Non-pigmented ciliary epithelial cell (primary cell): ENCODE measurements at places on chromosomes 11 and 22.

DNA sequence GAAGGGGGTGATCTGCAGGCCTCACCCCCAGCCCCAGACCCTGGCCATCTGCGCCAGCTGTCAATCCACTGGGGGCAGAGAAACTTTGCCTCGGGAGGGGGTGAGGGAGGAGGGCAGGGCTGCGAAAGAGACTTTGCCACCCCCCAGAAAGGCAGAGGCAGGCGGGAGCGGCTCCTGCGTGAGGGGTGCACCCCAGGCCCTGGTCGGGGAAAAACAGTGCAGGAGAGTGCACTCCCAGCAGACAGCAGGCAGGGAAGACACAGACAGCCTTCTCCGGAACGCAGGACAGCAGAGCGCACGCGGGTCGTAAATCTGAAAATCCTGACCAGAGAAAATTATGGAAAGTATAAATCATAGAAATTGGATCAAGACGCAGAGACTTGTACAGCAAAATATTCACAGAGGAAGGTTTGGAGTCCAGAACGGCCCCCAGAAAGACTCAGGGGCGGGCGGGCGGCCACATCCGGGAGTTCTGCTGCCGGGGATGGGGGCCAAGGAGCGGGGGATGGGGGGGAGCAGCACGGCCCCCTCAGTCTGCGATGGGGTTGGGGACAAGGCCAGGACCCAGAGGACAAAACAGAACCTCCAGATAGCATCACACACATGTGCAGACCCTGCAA, 8.0 kb upstream of the MRPL23 start:
- no peak for DNase-seq

DNA sequence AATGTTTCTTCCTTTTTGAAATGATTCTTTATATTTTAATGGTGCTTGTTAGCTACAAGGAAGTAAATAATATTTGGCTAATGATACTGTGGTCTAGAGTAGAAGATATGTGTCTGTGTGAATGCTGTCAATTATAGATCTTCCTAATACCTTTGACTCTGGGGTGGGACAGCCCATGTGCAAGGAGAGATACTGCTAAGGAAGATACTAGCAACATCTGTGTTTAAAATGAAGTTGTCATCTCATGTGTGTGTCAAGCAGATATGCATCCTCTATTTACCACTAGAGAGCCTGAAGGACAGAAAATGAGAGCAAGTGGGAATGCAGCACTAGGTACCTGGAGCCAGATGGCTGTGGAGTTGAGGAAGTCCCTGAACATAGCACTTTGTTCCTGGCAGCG, 34.1 kb downstream of the PPME1 start:
- DNase-seq = no peak

DNA sequence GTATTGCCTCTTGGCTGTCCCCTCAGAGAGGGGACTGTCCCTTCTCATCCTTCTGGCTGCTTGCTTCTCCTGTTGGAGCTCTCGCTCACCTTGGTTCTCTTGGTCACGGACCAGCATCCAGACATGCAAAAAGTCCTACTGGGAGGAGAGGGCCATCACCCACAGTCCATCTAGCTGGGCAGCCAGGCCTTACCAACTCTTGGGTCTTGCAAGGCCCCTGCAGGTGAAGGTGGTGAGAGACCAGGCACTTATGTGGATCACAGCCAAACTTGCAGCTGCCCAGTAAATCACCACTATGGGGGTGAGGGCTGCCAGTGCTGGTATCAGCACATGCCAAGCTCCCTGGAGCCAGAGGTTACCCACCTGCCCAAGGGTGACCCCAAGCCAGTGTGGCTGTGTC, 36.3 kb downstream of the KCNQ1OT1 start:
- DNase-seq = no peak

DNA sequence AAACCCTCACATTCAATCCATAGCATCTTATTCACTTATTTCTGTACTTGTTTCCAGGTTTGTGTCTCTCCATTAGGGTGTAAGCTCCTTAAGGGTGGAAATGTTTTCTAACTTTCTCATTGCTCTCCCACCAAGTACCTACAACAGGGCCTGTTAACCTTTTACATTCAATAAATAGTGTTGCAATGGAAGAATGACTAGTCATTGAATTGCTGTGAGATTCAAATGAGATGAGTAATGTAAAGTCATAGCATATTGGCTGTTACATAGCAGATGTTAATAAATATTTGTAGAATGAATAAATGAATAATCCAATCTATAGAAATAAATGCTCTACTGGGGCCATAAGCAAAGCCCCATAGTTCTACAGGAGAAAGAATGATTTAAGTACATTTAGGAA, 75.4 kb upstream of the DDI1 start:
- peak; percentile 47 for DNase-seq

DNA sequence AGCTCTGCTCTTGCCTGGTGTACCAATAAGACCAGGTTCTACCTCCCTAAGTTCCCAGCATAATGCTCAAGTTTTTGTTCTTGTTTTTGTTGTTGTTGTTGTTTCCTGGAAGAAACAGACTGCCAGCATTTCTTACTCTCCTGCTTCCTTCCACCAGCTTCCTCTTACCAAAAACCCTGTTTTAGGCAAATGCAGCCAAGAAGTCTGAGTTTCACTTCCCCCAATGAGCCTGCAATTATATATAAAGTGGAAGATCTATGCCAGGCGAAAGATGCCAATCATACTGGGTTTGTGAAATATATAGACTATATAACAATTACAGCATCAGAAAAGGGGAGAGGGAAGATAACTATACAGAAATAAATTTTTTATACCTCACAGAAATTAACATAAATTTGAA, 931.5 kb upstream of the FAT3 start:
- no peak for DNase-seq

DNA sequence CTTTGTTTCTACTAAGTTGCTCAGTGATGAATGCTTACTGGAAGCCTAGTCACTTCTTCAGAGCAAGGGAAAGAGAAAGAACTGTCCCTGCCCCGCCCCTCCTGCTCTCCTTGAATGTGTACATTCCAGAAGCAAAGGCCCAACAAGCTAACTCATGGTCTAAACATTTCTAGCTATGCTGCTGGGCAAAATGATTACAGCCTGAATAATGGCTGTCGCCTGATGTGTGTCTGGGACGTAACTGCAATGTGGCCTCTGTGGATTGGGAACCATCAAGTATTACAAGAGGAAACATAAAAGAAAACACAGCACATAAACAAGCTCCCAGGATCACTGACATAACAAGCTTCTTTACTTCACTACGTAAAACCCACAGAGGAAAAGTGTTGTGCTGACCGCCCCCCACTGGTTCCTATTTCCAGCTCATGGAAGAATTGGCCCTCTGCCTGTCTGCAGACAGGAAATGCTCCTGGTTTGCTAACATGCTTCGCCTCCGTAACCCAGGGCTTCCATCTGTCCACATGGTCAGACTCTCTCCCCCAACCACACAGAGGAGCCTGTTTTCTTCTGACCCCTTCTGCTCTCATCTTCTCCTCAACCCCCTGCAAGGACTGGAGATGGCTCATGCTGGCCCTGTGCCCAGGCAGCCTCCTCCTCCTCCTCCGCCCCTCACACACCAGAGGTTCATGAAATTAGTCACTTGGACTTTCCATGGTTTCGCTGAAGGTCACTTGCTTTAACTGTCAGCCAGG, 187.2 kb downstream of the MAML2 start:
- peak; percentile 96 for DNase-seq

DNA sequence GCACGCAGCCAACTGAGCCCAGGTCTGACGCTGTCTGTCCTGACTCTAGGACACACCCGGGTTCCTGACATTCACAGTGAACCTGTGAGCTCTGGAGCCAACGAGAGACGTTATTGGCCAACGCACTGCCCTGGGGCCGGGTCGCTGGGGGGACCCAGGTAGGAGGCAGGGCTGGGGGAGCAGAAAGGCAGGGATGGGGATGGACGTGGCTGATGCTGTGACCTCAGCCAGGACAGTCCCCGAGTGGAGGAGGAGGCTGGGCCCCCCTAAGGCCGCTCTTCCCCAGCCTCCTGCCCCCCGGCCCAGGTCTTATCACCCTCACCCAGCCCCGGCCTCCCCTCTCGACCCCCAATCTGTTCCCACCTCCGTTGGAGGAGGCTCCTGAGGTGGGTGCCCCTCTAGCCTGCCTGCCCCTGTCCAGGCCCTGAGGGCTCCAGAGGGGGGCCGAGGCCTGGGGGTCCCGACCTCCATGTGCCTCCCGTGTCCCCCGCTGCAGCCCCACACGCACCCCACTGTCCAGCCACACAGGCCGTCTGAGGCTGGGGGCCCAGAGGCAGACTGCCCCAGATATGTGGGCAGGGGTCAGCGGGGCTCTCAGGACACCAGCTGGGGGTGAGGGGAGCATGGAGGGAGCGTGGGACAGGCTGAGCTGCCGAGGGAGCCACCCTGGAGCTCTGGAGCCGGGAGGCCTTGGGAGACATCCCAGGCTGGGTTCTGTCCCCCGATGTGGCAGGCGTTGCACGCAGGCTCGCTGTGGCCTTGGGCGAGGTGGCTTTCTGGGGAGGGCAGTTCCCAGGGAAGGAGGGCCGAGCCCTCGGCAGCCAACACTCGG, 29.2 kb upstream of the MUC5AC start:
- no peak for DNase-seq

DNA sequence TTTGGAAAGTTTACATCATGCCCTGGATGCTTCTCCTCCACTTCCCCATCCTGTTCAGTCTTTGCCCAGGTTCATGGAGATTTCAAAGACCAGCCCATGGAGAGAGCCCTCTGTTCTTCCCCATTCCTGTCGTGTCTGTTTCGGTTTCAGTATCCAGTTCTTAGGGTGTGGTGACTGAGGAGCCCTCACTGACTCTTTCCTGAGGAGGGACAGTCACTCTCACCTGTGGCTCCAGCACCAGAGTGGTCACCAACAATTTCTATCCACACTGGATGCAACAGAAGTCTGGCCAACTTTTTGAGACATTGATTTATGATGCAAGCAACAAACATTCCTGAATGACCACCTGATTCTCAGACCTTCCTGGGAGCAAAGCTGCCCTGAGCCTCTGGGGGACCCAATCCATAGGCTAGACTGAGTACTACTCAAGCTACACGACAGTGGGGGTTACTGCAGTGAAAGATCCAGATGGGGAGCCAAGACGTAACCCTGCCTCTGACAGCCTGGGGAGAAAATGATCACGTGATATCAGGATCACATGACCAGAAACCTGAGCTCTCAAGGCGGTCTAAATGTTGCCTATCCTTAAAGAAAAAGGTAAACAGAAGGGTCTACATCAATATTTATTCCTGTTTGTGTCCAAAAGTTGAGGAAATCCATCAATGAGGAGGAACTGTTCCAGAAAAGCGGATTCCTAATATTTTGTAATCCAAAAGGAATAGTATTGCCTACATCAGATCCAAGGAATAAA, 76.2 kb upstream of the VPREB1 start:
- no peak for DNase-seq

DNA sequence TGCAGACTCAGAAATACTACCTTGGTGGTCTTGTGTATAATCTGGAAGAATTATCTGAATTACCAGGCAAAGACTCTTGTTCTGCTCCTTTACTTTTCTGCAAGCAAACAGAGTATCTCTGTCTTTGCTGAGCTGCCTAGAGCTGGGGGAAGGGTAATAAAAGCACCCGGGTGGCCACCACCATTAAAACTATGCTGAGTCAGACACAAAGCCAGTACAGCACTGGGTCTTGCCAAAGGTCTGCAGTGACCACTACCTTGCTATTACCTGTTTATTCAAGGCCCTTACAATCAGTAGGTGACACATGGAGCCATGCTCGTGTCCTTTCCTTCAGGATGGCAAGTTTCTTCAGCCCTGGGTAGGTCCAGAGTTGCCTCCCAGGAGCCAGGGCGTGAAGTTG, 420.6 kb upstream of the CNTN5 start:
- no peak for DNase-seq

GRCh38 chr11:121578251-121578976, 125.6 kb upstream of the SORL1-AS1 start:
- no peak for DNase-seq

DNA sequence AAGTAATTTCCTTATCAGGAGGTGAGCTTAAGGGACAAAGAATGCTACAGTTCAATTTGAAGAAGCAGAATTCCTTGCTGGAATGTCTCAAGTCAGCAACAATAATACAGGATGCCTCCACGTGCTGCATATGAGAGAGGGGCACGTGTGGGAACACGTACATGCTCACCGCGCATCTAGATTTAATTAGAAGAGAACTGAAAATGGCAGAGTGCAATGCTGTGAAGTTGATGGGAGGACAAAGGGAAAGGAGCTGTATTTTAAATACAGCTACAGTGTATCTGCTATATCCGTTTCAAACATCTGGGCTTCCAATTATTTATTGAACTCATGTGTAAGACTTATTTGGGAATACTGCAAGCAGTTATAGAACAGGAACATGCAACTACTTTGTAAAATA, 328.7 kb downstream of the SOX6 start:
- DNase-seq = no peak

DNA sequence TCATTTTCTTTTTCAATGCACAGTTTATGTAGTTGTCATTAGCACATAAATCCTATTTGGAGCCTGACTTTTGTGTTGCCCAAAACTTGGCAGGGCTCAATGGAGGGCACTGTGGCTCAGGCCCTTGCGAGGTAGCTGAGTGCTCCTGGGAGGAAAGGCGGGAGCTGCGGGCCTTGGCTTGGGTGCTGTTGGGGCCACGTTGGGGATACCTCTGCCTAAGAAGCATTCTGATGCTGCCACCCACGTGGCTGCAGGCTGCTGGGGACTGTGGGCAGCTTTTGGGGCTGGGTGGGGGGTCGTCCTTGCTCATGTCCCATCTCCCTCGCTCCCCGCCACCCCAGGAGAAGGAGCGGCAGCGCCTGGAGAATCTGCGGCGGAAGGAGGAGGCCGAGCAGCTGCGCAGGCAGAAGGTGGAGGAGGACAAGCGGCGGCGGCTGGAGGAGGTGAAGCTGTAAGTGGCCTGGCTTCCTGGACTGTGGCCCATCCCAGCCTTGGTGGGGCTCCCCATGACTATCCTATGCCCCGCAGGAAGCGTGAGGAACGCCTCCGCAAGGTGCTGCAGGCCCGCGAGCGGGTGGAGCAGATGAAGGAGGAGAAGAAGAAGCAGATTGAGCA, 20.9 kb downstream of the INCENP start:
- DNase-seq = no peak

- no peak for DNase-seq
Measured at GRCh38 chr11:100205926-100206325, 481.2 kb upstream of the ARHGAP42 start.

DNA sequence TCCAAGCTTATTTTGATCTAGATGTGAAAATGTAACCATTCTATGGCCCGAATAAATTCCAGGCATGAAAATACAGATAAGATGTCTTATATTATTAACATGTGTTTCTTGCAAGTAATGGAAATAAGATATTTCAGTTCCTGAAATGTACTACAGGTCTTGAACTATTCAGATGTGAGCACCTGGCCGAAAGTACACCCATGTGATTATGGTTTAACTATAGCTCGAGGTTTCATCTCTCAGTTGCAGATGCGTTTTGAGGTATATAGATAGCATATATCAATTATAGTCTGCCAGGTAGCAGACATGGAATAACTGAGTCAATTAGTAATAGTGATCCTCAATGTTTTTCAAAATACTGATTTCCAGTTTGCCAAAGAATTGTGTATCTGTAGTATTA, 68.3 kb downstream of the DDIAS start:
- no peak for DNase-seq
